ENCODE measurements at places on chromosomes 1 and 21.

DNA sequence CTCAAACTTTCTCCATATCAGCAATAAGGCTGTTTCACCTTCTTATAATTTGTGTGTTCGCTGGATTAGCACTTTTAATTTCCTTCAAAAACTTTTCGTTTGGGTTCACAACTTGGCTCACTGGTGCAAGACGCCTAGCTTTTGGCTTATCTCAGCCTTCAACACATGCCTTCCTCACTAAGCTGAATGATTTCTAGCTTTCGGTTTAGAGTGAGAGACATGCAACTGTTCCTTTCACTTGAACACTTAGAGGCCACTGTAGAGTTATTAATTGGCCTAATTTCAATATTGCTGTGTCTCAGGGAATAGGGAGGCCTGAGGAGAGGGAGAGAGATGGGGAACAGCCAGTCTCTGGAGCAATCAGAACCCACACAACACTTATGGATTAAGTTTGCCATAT is 41.2 kb upstream of the IFNLR1 start:
- DNase-seq = no peak

- DNase-seq = no peak
Measured at GRCh38 chr1:170536924-170537551, 5.1 kb downstream of the GORAB start.

- no peak for DNase-seq
Measured at GRCh38 chr21:40130476-40130875, 263.2 kb downstream of the PCP4 start.

DNA sequence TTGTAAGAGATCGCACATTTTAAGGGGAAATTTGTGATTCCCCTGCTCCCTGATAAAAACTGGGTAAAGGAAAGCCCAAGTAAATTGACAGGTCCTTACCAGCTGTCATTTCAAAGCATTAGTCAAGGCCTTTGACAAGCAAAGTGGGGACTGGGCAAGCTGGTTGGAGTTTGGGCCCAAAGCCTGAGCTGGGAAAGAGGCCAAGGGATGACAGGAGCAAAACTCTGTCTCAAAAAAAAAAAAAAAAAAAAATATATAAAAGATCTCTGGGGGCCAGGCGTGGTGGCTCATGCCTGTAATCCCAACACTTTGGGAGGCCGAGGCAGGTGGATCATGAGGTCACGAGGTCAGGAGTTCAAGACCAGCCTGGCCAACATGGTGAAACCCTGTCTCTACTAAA is 36.9 kb downstream of the SLC2A1 start:
- no peak for DNase-seq

DNA sequence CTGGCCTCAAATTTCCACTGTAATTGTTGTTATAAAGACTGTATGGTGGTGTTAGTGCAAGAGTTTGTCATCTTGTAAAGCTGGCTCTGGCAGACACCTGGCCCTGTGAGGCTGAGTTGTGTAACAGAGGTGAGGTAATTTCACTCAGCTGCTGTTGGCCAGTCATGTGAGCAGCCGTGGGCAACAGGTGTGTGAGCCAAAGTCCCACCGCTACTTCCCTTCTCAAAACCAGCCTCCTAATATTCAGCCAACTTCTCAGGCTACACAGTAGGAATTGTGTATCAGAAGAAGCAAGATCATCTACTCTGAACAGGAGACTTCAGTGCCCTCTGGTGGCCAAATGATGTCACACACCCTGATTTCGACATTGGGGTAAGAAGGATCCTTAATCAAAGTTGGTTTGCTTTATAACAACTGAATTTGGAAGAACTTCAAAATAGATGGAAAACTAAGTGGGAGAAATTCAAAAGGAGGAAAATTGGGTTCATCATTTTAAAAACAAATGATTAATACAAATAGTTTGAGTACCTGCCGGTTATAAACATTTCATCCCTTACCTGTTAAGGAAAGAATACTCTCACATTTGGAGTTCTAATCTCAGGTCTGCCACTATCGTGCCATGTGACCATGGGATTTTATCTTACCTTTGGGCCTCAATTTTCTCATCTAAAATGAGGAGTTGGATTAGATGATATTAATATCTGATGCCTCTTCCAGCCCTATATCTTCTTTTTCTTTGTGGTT is 2.6 kb upstream of the CREG1 start:
- peak; percentile 75 for DNase-seq

Data from SW480 (cell line).